Activated naive CD4-positive, alpha-beta T cell (primary cell): ENCODE measurements at places on chromosomes 3 and 15.

GRCh38 chr3:194972641-194973040, 287.0 kb downstream of the FAM43A start:
- no peak for DNase-seq

DNA sequence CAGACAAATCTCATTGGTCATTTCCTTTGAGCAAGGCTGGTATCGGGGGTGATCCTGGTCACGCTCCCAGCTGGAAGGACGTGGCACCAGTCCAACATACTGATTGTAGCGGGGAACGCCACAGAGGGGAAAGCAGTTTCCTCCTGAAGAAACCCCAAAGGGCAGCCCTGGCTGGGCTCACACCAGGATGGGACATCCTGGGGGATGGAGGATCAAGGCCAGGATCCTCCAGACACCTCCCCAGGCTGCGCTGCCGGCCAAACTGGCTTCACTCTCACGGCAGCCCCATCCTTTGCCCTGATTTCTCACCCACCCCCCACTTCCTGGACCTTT, 36.6 kb downstream of the MUC20 start:
- DNase-seq, result no peak

DNA sequence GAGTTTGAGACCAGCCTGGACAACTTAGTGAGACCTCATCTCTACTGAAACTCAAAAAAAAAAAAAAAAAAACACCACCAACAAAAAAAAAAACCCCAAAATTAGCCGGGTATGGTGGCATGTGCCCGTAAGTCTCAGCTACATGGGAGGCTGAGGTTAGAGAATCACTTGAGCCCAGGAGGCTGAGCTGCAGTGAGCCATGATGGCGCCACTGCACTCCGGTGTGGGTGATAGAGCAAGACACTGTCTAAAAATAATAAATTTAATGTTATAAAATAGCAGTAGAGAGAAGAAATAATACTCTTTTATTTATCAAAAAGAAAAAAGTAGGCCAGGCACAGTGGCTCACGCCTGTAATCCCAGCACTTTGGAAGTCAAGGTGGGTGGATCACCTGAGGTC, 17.4 kb downstream of the RCCD1 start:
- no peak for DNase-seq

- no peak for DNase-seq
These were observed 657.3 kb upstream of the KCNMB2 start for GRCh38 chr3:177878957-177879356.

- no peak for DNase-seq
These were observed 7.3 kb upstream of the ZBTB38 start for GRCh38 chr3:141360888-141361598.

GRCh38 chr3:19149368-19149767, 1.1 kb downstream of the KCNH8 start:
- peak; percentile 5 for DNase-seq

GRCh38 chr3:8845641-8846040, 76.2 kb upstream of the OXTR start:
- no peak for DNase-seq
